A549 treated with GW870086 at 1 μM for 4 hours (cell line): ENCODE measurements at places on chromosomes 13 and 19. TPM values are rescaled to one million over a fixed set of nuclear protein-coding genes. Genes with fewer than 3 reads are reported as not detected.

Gene RNF225
- total RNA-seq = 0.13 to 0.15 TPM in 2 of 5 replicates, not detected in the others

Gene PCDH17
- total RNA-seq = 0.03 TPM in 1 of 5 replicates, not detected in the others

Gene CEACAM7
- 0.08 to 0.17 TPM in 2 of 5 replicates, not detected in the others for total RNA-seq

Gene GZMM
- 0.27 to 0.57 TPM (median 0.38 TPM) in 3 of 5 replicates, not detected in the others for total RNA-seq

Gene ATP4B
- total RNA-seq = not detected in 5 replicates

Gene ATP8A2
- total RNA-seq = 0.01 TPM in 1 of 5 replicates, not detected in the others

Gene ZNF726
- 0.31 to 1.0 TPM (median 0.34 TPM) in 5 replicates for total RNA-seq

Gene F7
- 0.06 to 0.15 TPM (median 0.09 TPM) in 5 replicates for total RNA-seq

Gene PABPC3
- 0.10 to 0.20 TPM (median 0.16 TPM) in 5 replicates for total RNA-seq

Gene JSRP1
- total RNA-seq = 0.48 to 1.2 TPM (median 0.65 TPM) in 5 replicates

Gene PRKACA
- 28.1 to 36.6 TPM (median 32.7 TPM) in 5 replicates for total RNA-seq

Gene CNFN
- 40.7 to 55.2 TPM (median 48.7 TPM) in 5 replicates for total RNA-seq

Gene MEIS3
- total RNA-seq = 31.1 to 41.8 TPM (median 37.4 TPM) in 5 replicates

Gene THSD1
- total RNA-seq = 6.2 to 6.9 TPM (median 6.7 TPM) in 5 replicates

Gene SIGLEC5
- not detected in 5 replicates for total RNA-seq

Gene ZNF331
- 9.0 to 12.6 TPM (median 12.4 TPM) in 5 replicates for total RNA-seq

Gene FXYD3
- 0.39 to 0.46 TPM (median 0.42 TPM) in 3 of 5 replicates, not detected in the others for total RNA-seq

Gene UPK1A
- total RNA-seq = 0.41 to 1.2 TPM (median 0.91 TPM) in 5 replicates

Gene OR7G3
- not detected in 5 replicates for total RNA-seq
